Suprapubic skin (tissue), 4 donors: ENCODE measurements at places on chromosomes 13 and 19. TPM values are rescaled to one million over a fixed set of nuclear protein-coding genes. Genes with fewer than 3 reads are reported as not detected.

Gene PINLYP
- 22.1 TPM for total RNA-seq

Gene TMC4
- total RNA-seq: 22.8 TPM

Gene CABP5
- total RNA-seq: not detected

Gene U2AF1L4
- 24.0 TPM for total RNA-seq

Gene WASF3
- 8.2 TPM for total RNA-seq

Gene TCF3
- total RNA-seq: 80.9 TPM

Gene ERICH6B
- not detected for total RNA-seq

Gene LRRC8E
- total RNA-seq: 20.8 TPM

Gene SELENOW
- total RNA-seq: 679 TPM

Gene RFPL4A
- not detected for total RNA-seq

Gene RBM26
- 23.4 TPM for total RNA-seq

Gene PCSK4
- total RNA-seq: 4.1 TPM

Gene C1QTNF9
- total RNA-seq: 0.42 TPM

Gene OR7C1
- total RNA-seq: 11.2 TPM

Gene EFNA2
- total RNA-seq: not detected

Gene LGALS4
- total RNA-seq: 0.39 TPM

Gene CBARP
- 4.6 TPM for total RNA-seq

Gene MEDAG
- 15.9 TPM for total RNA-seq

Gene GARIN5A
- total RNA-seq: not detected

Gene OVOL3
- not detected for total RNA-seq
